ENCODE measurements at places on chromosomes 1 and 21. TPM values are rescaled to one million over a fixed set of nuclear protein-coding genes. Genes with fewer than 3 reads are reported as not detected.

DNA sequence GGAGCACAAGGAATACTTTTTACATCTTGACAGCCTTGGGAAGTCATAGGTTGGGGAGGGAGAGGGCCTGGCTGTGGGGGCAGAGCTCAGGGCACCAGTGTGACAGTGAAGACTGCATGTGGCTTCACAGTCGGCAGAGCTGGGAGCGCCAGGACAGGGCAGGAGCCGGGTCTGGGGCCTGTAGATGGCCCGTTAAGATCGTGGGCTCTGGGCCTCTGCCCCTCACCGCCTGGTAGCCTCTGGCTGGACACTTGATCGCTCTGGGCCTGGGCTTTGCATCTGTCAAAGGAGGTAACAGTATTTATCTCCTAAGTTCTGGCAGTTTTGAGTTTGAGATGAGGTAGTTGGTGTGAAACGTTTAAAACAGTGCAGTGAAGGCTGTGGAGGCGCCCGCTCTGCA, 4.8 kb downstream of the SLX9 start:
- DNase-seq, result no peak

OVAAL gene
- total RNA-seq, result not detected

AGT gene
- total RNA-seq, result 30.1 TPM

DNA sequence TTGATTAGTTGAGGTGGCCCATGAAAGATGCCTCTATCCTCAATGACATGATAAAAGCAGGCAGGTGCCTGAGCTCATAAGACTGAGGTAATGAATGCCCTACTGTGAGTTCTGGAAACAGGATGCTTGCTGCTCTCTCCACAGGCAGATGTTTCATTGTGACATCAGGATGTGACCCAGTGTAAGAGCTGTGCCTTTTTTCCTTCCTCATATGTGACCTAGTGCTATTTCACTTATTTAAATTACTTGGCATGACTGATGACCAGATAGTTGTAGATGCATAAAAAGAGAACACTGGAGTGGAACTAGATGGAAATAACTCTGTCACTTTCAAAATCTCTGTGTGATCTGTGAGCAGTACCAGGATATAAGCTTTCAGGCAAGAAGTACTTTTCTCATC, 31.9 kb downstream of the KIF14 start:
- no peak for DNase-seq

DNA sequence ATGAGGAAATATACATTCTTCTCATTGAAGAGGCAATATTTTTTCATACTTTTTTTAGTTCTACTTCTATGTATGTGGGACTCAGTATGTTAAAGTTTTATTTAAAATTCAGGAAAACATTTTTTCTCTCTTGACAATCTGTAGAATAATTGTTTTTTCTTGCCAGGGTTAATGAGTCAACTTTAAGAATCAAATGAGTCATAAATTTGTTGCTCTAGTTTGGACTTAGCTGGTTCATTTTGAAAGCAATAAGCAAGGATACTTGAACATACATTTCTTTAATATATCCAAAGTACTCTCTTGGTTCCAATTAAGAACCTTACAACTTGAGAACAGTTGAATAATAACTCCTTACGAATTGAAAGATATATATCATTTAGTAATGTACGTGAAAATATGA, 1145.3 kb upstream of the B3GALT2 start:
- DNase-seq, result no peak

DNA sequence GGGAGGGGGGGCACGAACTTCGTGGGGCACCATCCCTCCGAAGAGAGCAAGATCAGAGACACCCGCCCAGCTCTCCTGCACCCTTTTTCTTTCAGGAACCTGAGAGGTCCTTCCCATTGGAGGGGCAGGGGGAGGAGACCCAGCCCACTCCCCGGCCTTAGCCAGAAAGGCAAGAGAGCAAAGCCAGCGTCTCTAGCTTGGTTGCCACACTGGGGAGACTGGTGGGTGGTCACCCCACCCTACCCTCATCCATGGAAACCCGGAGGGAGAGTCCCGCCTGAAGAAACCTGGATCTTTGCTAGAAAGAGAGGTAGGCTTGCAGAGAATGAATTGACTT, 246 bp downstream of the ATP2B4 start:
- no peak for DNase-seq

All from kidney (tissue), 22 donors.